ENCODE measurements at places on chromosomes 12 and 14. TPM values are rescaled to one million over a fixed set of nuclear protein-coding genes. Genes with fewer than 3 reads are reported as not detected.

TAS2R8 gene
- not detected for polyA plus RNA-seq

NPAS3 gene
- 8.7 TPM for polyA plus RNA-seq

PTPRO gene
- 257 TPM for polyA plus RNA-seq

RPS6KA5 gene
- polyA plus RNA-seq = 9.2 TPM

DNA sequence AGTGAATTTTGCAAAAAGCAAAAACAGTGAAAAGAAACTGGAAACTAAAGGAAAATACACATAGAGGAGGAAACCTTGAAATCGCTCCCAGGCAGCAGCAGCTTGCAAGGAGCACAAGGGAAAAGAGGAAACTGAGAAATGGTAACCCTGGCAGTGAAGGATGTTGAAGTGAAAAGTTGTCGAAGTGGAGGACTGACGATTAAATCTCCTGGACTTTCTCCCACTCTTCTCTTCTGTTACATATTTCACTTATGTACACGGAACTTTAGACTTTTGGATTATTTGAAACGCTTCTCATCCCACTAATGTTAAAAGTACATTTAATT lies 388.8 kb upstream of the USP15 start:
- no peak for DNase-seq

GRCh38 chr14:96503306-96503679 lies 1.1 kb downstream of the PAPOLA start:
- DNase-seq = no peak

DNA sequence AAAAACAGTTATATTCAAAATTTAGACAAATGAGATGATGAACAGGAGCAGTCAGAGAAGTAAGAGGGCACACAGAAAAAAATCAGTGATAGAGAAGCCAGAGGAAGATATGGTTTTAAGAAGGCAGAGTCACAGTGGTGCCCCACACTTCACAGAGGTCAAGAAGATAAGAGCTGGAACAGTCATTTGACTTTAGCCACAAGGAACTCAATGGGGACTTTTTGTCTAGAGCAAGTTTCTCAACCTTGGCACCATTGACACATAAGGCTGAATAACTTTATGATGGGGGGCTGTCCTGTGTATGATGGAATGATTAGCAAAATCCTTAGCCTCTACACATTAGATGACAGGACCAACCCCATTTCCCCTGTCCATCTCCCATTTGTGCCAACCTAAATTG lies 172.8 kb upstream of the PLEKHG7 start:
- DNase-seq = no peak

- DNase-seq = no peak
Observed at GRCh38 chr14:101506926-101507835, 54.1 kb upstream of the DIO3 start.

DNA sequence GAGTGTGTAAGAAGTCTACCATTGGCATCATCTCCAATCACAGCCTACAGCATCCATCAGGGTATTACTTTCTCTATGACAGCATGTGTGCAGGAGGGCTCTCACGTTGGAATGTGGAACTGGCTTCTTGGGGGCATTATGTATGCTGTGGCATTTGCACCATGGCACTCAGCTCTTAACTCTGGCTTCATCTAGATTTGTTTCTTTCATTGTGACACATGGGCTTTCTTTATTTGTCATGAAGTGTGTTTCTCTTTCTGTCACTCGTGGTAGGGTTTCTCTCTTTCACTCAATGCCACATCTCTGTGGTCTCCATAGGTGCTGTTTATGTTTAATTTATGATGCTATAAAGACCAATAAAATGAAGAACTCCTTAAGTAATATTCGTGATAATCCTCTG lies 191.2 kb upstream of the GARIN2 start:
- DNase-seq = no peak

DNA sequence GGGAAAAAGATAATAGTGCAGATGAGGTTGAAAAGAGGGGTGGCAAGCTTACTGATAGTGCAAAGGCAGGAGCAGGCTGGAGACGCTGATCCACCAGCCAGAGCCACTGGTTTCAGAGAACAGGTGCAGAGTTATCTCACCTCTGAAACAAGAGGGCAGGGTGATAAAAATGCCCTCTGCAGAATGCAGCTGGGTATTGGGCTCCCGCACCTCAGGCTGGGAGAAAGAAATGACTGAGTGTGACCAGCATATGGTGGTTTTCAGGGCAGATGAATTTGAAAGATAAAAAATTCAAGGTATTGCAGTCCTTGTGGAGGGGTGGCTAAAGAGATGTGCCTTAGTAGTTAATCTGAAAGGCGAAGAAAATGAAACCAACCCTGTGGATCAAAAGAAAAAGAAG lies 2.9 kb upstream of the TMEM30B start:
- DNase-seq = no peak

- no peak for DNase-seq
Observed at GRCh38 chr12:54039417-54040147, 6.7 kb downstream of the HOXC5 start.

- no peak for DNase-seq
Observed at GRCh38 chr14:93789228-93790130, 1.2 kb upstream of the PRIMA1 start.

- DNase-seq = peak; percentile 38
Observed at GRCh38 chr12:131618303-131618658, 92.6 kb upstream of the SFSWAP start.

DNA sequence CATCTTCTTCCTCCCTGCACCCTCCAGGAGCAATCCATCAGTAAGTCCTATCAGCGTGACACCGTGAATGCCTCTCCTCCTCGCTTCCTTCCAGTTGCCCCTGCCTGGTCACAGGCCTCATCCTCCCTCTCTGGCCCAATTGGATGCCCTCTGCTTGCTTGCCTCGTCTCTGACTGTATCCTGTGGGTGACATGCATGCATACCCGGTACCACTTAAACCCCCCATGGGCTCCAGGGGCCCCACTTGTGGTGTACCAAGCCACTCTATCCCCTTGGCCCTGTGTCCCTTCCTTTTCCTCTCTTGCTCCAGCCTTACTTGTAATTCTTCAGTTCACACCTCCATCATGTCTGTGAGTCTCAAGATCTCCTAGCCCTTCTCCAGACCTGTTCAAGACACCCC lies 106.0 kb upstream of the RTL1 start:
- no peak for DNase-seq

DNA sequence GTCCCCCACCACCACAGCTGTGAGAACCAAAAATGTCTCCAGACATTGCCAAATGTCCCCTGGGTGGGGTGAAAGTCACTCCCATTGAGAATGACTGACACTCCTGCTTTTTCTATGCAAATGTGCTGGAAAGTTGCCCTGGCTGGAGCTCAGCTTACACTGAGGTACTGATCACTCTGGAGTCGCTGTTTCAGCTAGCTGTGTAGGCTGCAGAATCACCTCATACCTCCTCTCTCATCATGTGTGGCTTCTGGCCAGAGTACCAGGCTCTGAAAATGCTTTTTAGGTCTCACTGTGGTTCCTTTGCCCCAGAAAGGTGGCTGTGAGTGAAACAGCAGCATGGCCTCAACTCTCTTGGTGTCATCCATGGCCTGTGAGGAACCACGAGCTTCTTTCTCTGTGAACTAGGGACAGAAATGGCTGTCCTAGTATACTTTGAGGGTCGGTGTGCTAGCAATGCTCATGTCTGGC lies 414.4 kb downstream of the DPF3 start:
- peak; percentile 42 for DNase-seq

Data from left kidney (tissue), 8 donors.